ENCODE measurements at places on chromosomes 11 and 22.

DNA sequence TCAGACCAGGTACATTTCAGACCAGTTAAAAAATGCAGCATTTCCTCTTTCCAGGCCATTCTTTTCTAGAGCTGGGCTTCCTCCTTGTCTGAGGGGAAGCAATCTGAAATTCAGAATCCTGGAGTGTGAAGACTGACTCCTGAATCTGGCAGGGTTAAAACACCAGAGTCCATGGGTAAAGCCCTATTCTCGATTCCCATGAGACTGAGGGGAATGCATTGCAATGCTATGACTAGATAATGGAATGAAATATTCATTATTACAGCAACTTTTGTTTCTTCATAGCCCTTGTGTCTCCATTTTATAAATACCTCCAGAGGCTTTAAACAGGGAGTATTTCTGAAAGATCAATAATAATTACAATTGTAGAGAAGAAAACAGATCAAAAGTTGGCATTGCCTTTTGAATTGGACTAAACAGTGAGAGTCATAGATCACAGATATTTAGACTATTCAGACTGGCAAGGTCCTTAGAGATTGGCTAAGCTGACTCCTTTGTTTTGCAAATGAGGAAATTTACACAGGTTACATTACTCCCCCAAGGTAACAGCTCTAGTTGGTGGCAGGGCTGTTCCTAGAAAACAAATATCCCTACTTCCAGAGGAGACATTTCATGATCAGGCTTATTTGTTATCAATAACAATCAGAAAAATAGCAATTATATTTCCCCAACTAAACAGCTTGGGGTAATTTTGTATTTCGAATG lies 632.6 kb upstream of the KIRREL3 start:
- DNase-seq, result no peak

DNA sequence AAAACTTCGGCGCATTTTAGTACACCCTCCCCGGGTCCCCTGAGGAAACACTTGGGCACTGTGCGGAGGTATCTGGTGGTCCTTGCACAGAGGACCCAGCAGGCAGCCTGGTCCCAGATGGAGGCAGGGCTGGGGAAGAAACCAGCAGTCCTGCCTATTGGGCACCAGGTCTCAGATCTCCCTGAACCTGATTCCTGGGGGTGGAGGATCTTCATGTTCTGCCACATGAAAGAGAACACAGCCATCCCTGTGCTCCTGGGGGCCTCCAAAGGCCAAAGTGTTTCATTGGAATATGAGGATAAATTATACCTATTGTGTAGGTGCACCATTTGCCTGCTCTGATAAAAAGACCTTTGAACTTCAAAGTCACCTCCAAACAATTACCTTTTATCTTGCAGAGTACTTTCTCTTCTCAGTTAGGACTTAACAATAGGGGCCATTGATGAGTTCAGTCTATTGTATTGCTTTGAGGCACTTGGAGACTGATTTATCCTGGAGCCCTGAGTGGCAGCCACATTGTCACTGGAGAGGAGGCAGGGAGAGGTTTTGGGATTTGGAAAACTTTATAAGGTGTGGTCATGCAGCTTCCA lies 1.8 kb downstream of the RCN1 start:
- DNase-seq, result no peak

- no peak for DNase-seq
These were observed 179.1 kb upstream of the E2F8 start for GRCh38 chr11:19419808-19420207.

DNA sequence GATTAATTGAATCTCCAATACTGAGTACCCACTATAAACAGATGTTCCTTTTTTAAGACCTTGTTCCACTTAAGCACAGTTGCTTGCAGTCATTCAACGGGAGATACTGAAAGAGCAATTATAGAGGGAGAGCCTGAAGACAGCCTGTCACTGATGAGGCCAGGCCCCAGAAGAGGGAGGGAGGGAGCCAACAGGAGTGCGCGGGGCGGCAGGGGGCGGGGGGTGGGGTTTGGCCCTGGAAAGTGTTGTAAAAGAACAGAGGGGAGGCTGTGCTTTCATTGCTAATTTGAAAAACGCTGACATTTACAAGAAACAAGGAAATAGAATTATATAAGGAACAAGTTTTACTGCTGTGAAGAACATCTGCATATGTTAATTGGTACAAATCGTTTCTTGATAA lies 53.1 kb downstream of the MAP6 start:
- no peak for DNase-seq

DNA sequence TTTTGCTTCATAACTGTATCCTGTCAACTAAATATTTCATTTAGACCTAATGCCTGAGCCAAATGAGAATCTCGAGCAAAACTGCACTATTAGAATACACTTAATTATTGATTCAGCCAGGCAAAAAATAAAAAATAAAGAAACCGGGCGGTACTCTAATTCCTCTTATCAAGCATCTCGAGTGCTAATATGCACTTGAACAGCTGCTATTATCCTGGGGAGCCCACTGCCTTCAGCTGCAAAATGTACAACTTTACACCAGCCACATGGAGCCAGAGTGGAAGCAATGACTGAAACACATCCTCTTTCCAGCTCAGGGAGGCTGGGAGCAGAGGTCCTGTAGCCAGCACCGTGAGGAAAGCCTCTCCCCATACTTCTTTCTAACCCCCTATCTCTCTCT lies 390.0 kb upstream of the CADM1 start:
- no peak for DNase-seq

GRCh38 chr11:47408598-47409439 lies 429 bp downstream of the SLC39A13 start:
- DNase-seq, result no peak

DNA sequence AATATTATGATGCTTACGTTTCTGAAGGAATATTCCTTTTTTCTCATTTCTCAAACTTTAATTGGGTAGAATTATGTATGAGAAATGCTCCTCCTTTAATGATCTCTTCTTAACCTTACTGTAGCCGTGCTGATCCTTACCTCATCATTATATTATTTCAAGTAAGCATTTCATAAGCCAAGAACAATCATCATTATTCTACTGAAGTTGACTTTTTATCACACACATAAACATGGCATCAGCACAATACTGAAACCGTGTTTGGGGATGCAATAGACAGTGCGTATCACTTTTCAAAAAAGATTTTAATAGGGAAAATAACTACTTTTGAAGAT lies 162.8 kb downstream of the ARHGAP42 start:
- no peak for DNase-seq

DNA sequence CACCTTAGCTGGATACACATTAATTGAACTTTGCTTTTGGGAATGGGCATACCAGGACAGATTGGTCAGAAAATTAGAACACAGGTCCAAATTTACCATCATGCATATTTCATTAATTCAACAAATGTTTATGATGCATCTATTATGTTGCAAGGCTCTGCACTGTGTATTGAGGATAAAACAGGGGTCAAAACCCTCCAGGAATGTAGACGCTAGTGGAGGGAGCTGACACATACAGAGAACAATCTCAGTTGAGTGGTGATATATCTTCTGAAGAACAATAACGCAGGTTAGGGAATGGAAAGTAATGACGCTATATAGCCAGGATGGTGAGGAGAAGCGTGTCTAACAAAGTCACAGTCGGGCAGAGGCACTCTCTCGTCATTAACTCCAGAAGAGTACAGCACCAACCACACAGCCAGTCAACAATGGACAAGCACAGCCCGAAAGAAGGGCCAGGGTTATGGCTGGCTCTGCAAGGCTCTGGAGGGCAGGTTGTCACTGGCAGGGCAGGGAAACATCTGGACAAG lies 3.8 kb downstream of the FLI1 start:
- no peak for DNase-seq

DNA sequence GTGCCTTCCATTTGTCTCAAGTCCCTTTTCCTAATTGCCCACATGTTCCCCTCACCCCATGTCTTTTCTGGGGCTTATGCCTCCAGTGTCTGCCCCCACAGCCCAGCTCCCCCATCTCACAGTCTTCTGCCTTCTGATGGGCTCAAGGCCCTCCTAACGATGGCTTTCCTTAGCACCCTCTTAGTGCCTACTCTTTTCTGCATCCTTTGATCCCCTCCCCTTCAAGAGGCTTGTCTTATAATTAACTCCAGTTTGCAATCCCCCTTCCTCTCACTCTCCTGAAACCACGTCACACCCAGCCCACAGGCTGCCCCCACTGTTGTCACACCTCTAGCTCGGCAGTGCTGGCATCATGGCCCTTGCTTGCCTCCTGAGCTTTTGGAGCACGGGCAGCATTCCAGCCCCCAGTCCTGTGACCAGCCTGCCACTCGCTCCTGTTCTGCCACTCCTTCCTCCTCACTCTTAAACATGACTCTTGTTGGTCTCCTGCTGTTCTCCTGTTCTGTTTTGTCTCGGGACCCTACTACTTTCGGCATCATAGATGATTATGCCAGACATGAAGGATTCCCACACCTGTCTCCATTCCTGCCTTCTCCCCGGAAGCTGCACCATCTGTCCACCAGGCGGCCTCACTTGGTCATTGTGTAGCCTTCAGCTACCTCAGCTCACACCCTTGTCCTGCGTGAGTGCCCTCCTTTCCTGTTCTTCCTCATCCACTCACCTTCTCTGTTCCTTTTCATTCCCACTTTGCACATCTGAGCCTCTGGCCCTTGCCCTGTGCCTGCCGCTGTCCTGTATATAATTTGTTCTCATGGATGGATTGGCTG lies 26.1 kb downstream of the UBE2L3 start:
- DNase-seq, result no peak

DNA sequence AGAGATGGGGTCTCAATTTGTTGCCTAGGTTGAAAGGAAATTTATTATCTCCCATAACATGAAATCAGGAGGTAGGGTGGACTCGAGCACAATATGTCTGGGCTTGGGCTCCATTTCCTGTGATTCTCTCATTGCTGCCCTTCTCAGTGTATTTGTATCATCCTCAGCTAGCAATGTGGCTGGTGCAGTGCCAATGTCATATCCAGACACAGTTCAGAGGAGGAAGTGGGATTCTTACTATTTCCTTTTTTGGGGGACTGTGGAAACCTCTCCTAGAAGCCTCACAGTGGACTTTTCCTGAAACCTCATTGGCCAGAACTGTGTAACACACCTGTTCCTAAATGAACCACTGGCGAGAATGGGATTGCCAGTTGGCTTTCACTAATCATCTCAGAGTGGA lies 21.0 kb upstream of the SWAP70 start:
- no peak for DNase-seq

DNA sequence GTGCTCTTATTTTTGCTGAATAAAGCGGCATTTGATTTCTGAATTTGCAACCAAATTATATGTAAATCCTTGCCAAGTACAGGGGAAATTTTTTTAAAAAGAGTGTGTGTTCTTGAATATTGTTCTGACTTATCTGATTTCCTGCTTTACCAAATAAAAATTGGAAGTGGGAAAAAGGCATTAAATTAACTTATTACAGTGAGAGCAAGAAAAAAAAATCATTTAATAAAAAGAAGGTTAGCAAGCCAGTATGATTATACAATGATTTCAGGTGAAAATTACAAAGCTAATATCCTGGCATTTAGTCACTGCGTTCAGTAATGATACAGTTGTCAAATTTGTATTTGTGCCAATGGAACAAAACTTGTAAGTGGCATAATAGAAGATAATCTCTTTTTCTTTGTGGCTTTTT lies 82.1 kb upstream of the PPARA start:
- DNase-seq, result no peak

- DNase-seq, result no peak
These were observed 2.5 kb downstream of the GLYATL1 start for GRCh38 chr11:58941838-58942237.

- DNase-seq, result no peak
These were observed 37.8 kb downstream of the PRR5L start for GRCh38 chr11:36333897-36334296.

GRCh38 chr22:39208013-39208680 lies 36.6 kb downstream of the PDGFB start:
- no peak for DNase-seq

- DNase-seq, result no peak
These were observed 2.9 kb upstream of the CBX7 start for GRCh38 chr22:39155421-39155820.

DNA sequence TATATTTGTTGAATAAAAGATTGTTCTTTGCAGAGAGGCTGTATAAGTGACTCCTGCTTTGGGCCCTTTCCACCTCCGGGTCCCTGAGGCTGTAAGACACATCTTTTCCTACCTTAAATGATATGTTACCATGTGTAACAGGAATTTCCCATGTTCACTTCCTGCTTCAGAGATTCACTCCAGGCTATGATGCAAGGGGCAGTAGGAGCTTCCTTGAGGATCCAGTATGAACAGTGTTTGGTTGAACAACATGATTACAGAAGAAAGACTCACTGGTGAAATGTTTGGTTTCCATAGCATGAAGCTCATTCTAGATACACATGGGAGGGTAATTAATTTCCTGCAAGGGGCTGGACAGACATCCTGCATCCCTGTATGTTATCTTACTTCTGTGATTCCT lies 25.6 kb upstream of the ZDHHC13 start:
- no peak for DNase-seq

- DNase-seq, result no peak
These were observed 6.1 kb downstream of the NUP50 start for GRCh38 chr22:45169591-45170466.

- DNase-seq, result peak; percentile 6
These were observed 6.0 kb downstream of the MRPL40 start for GRCh38 chr22:19438298-19438697.

DNA sequence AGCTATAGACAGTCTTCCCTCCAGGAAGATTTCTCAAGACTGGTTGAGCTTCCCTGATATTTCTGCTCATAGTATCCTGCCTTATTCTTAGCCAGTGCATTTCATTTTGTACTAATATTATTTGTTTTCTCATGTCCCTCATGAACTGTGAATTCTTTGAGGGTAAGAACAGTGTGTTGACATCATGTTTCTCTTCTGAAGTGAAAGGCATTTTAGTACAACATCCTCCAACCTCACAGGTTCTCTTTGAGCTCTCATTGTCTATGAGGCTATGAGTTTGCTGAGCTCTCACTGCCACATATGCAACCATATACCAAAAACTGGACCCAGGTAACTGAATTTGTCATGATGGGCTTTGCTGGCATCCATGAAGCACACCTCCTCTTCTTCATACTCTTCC lies at the start of gene OR6Q1:
Gene OR6Q1, plus strand, starts transcription at position 301 of the 400 bp plus-strand sequence. Its CDS starts 0 bp downstream, at position 301.
- no peak for DNase-seq

DNA sequence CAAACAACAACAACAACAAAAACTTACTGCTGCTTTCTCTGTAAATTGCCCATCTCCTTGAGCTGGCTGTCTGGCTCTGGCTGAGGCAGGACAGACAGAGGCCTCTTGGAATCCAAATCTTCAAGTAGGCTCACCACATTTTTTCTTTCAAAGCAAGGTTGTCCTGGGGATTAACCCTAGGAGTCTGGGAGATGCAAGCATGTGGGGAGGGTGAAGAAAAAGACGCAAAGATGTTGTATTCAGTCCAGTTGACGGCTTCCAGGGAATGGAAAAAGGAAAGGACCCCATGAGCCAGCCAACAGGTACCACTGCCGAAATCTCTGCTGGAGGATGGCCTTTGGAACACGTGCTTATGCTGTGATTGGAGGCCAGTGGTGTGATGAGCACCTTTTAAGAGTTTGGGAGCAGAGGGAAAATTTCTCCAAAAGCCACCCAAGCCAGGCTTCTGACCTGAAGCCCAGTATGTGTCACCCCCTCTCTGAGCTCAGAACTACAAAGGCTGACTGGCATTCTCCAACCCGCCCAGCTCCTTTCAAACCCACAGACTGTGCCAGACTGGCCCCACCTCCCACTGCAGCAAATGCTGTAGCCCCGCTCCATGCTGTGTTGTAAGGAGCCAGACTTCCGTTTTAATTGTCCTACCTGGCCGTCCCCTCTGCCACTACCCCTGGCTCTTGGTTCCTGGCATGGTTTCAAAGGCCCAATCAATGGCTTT lies 10.8 kb downstream of the BLID start:
- no peak for DNase-seq

Measured in NCI-H187 (cell line).